GM04503 (cell line): ENCODE measurements at places on chromosomes 16 and 17.

DNA sequence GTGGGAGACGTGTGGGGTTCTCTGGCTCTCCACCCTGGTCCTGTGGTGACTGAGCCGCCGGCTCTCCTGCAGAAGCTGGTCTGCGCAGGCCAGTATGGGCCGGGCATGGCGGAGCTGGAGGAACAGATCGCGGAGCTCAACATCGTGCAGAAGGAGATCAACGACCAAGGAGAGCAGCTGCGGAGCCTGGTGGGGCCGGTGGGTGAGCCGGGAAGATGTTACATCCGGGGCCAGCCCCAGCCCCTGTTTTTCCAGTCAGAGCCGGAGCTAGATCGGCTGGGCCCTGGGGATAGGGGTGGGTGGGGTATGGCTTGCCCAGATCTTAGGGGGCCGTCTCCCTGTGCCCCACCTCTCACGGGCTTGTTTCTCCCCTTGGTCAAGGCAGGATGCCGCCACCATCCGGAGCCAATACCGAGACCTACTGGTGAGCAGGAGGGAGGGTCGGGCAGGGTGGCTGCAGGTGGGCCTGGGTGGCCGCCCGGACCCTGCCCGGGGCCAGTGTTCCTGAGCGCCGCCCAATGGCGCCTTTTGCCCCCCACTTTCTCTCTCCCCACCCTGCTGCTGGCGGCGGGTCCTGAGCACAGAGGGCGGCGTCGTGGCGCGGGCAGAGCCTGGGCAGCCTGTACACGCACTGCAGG lies 5.0 kb downstream of the EVPLL start:
- no peak for DNase-seq

GRCh38 chr16:86848821-86849220 lies 270.5 kb downstream of the FOXL1 start:
- no peak for DNase-seq

DNA sequence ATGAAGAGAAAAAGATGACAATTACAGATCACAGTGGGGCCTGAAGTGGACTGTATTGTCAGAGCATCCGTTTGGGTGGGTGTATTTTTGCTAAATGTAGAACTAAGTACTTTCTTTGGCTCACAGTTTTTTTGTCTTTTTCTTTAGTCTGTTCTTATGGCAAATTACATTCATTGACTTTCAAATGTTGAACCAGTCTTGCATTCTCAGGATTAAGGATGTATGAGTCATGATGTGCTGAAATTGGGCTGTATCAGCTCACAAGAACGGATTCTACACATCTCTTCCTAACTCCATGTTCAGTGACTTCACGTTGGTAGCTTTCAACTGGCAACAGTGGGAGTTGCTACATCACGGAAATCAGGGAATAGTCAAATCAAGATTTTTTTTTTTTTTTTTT lies 66.5 kb downstream of the TEX2 start:
- DNase-seq = peak; percentile 71

DNA sequence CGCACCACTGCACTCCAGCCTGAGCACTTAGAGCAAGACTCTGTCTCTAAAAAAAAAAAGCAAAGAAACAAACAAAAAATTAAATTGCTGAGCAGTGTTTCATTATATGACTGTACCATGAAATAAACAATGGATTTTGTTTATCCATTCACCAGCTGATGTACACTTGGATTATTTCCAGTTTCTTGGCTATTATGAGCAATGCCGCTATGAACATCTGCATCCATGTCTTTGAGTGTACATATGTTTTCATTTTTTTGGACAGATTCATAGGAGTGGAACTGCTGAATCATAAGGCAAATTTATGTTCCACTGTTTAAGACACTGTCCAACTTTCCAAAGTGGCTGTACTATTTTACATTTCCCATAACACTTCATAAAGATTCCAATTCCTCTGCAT lies 8.0 kb downstream of the RNF157 start:
- peak; percentile 86 for DNase-seq

GRCh38 chr17:17548044-17548443 lies 43.5 kb downstream of the PEMT start:
- no peak for DNase-seq

- peak; percentile 94 for DNase-seq
These were observed 805 bp upstream of the ORAI3 start for GRCh38 chr16:30947859-30948666.

DNA sequence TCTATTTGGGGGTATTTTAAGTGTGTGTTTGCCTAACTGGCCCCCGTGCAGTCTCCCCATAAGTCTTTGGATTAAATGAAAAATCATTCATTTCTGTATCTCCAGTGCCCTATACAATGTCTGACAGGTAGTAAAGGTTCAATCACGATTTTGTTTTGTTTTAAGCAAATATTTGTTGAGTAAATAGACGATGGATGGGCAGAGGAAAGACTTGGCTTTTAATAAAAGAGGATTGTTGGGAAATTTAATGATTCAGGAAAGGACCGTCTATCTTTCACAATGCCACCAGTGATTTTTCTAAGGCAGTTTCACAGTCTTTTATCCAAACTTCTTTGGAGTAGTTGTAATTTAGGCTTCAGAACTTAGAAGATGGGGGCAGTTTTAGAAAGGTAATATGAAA lies 636.6 kb upstream of the GOT2 start:
- no peak for DNase-seq

- no peak for DNase-seq
These were observed 387 bp upstream of the STARD3 start for GRCh38 chr17:39636587-39636926.

- no peak for DNase-seq
These were observed 267.1 kb upstream of the TNRC6C start for GRCh38 chr17:77691216-77692085.
